ENCODE measurements at places on chromosomes 7 and 10.

DNA sequence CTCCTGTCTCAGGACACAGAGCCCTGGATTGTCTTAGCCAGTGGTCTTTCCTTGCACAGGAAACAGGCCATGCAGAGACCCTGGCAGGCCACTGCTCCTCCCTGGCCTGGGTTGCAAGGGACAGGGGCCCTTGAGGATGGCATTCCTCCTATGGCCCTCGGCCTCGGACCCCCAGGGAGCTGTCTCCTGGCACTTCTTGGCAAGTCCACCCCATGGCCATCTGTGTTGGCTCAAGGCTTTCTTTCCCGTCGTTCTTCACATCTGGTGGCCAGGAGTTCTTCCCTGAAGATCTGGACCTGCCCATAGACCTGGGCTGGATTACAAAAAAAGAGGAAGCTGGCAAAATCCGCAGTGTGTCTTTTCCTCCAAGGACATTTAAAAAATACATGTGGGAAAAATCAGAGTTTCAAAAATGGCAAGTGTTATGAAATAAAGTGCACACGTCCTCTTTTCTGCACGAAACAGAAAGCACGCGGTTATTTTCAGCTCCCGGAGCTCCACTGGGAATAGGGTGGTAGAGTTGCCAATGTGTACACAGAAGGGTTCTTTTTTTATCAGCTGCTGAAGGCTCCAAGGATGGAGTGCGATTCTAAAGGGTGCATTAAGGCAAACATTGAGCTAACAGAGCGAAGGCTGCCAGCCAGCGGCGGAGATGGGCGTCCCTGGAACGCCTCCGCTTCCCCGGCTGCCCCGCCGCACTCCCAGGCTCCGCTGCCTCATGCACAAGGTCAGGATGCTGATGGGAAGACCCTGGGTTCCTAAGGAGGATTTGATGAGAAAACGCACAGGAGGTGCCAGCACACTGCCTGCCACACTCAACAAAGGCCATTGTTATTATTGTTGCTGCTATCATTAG lies 62.8 kb upstream of the FAM20C start:
- no peak for DNase-seq

DNA sequence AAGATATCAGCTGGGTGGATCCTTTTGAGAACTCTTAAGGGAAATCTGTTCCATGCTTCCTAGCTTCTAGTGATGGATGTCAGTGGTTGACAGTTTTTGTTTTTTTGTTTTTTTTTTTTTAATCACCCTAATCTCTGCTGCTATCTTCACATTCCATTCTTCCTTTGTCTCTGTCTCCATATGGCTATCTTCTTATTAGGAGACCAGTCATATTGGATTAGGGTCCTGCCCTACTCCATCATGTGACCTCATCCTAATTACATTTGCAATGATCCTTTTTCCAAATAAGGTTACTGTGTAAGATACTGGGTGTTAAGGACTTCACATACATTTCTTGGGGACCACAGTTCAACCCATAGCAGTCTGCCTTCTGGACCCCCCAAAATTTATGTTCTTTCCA lies 69.7 kb downstream of the MLLT10 start:
- no peak for DNase-seq

DNA sequence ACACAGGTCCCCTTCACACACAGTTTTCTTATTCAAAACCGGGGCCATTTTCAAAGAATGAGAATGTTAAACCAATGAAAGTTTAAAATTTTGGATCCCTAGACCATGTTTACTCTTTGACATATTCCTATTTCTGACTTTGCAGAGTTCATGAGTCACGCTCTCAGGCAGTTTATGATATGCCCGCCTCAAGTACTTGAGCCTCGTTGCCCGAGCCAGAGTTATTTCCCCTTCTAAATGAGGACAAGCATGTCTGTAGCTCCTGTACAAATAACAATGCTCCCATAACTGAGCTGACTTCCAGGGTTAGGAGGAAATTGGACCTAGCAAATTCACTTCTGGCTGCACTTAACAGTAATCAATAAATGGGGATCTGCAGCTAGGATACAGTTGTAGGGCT lies 87.9 kb upstream of the PDE1C start:
- no peak for DNase-seq

GRCh38 chr10:49285232-49285631 lies 13.7 kb upstream of the C10orf71 start:
- DNase-seq = no peak

GRCh38 chr7:85924062-85924461 lies 719.6 kb upstream of the GRM3 start:
- no peak for DNase-seq

- no peak for DNase-seq
These were observed 95.0 kb downstream of the PON1 start for GRCh38 chr7:95229301-95229700.
